ENCODE measurements at places on chromosomes 5 and 9. TPM values are rescaled to one million over a fixed set of nuclear protein-coding genes. Genes with fewer than 3 reads are reported as not detected.

GRCh38 chr9:91807643-91808246 lies 142.3 kb downstream of the ROR2 start:
- DNase-seq = no peak

Gene ADAMTS16
- total RNA-seq = 3.7 TPM

GRCh38 chr5:95993266-95993665 lies 31.6 kb upstream of the ELL2 start:
- no peak for DNase-seq

- DNase-seq = no peak
These were observed 385.1 kb downstream of the CHSY3 start for GRCh38 chr5:130289132-130290088.

- no peak for DNase-seq
These were observed 1264.5 kb upstream of the ACO1 start for GRCh38 chr9:31119890-31120454.

Gene ANKH
- total RNA-seq = 62.8 TPM

- no peak for DNase-seq
These were observed 129.8 kb upstream of the SGCD start for GRCh38 chr5:156197042-156197635.

DNA sequence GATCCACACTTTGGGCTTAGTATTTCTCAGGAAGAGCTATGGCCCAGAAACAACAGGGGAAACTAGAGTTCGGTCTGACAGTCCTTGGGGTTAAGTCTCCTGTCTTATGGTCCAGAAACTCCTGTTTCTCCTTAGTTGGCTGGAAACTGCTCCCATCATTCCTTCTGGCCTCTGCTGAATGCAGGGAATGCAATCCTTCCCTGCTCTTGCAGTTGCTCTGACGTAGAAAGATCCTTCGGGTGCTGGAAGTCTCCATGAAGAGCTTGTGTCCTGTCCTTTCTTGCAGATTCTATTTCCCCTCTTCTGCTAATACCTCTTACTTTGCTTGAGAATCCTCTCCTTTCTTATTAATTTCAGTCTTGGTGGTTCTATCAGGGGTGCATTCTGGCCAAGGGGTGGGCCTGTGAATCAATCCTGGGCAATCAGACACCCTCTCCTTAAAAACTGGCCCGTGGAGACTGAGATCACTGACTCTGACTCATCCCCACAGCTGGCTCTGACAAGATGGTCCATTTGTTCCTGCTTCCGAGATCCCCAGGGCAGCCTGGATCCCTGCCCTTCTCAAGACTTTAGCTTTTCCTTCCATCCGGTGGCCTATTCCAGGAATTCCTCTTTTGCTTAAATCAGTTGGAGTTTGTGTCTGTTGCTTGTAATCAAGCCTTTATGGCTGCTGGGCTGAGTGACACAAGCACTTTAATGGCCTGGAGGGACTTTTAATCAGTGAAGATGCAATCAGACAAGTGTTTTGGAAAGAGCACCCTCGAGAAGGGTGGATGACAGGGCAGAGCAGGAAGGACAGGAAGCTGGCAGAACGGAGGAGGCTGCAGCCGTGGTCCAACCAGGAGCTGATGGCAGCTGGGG lies 23.7 kb downstream of the PTGS1 start:
- DNase-seq = no peak

- DNase-seq = no peak
These were observed 121.4 kb downstream of the NFIB start for GRCh38 chr9:14192556-14192955.

- no peak for DNase-seq
These were observed 8.2 kb upstream of the FST start for GRCh38 chr5:53472279-53472678.

DNA sequence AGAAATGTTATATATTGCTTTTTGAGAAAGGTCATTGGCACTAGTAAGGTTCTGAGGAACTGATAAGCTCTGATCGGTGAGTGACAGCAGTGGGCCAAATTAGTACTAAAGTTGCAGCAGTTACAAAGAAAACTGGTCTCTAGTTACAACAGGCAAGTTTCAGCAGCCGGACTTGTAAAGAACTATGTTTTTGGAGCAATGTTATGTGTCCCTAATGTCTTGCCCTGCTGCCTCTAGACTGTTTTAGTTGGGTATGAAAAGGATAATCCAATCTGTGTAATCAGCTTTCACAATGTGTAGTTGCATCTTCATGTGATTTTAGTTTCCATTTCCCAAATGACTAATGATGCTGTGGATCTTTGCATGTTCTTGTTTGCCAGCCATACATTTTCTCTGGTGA lies 113.5 kb downstream of the CAMK4 start:
- no peak for DNase-seq

GRCh38 chr5:119022017-119022745 lies 33.8 kb upstream of the DTWD2 start:
- DNase-seq = no peak

Gene BARHL1
- total RNA-seq = not detected

Gene WDR70
- total RNA-seq = 37.1 TPM

- DNase-seq = no peak
These were observed 29.2 kb upstream of the NEK6 start for GRCh38 chr9:124228516-124228915.

DNA sequence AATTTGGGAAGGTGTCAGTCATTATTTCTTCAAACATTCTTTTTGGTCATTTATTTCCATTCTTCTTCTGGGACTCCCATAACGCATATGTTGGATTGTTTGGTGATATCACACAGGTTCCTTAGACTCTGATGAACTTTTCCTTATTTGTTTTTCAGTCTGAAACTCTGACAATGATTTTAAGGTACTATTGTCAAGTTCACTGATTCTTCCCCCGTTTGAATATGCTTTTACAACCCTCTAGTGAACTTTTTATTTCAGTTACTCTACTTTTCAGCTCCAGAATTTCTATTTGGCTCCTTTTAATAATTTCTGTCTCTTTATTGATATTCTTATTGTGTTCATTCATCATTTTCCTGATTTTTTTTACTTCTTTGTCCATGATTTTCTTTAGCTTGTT lies 92.5 kb upstream of the RORB start:
- DNase-seq = no peak

GRCh38 chr5:174376726-174377373 lies 331.3 kb downstream of the NSG2 start:
- no peak for DNase-seq

DNA sequence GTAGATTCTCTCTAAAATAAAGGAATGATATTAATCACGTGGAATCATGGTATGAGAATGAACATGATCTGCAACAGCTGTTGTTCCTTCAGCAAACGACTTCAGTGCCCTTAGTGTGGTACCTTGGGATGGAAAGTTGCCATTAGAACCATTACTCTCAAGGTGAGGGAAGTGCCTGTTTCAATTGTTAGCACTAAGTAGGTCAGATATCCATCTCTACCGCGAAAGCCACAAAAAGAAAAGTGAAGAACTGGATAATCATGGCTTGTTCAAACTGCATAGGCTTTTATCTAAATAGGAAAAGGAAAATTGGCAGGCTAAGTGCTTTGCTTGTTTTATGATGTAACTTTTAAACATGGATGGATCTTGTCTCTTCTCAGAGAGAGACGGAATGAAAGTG lies 380.7 kb downstream of the MRPS30 start:
- no peak for DNase-seq

Gene LEAP2
- 1.2 TPM for total RNA-seq

DNA sequence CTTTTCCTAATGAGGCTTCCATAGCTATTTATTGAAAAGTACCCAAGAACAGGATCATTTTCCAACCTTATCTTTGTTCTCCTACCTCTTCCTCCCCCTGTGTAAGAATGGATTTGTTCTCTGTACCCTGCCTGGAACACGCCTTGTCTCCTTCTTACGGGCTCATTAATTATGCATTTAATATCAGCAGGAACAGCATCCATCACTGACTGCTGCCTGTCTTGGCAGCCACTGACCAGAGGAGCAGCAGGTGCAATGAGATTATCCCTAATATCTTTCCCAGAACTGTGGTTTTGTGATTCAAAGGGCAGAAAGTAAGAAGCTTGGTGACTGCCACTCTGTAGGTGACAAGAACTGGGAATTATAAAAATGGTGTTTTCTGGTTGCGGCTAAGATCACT lies 19.3 kb upstream of the INSYN2B start:
- DNase-seq = no peak

Gene C9
- under 0.01 TPM for total RNA-seq

GRCh38 chr9:3768712-3769457 lies 243.1 kb upstream of the RFX3 start:
- DNase-seq = no peak

Gene FAM81B
- total RNA-seq = not detected

- no peak for DNase-seq
These were observed 35.8 kb downstream of the VLDLR start for GRCh38 chr9:2657427-2657826.

DNA sequence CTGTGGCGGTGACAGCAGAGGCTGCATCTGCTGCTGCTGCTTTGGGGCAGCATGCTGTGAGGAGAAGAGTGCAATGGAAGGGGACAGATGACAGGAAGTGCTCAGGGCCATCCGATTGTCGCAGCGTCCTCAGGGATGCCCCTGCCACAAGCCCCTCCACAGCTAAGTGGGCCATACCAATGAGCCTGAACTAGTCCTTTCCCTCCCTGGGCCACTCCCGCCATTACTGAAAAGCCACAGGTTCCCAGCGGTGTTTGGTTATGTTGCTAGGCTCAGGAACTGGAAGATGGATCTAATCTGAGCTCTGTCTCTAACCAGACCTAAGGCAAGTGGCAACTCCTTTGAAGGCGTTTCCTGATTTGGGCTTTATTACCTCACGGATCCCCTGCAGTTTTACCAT lies 109.2 kb downstream of the GAPVD1 start:
- no peak for DNase-seq

Gene IL33
- total RNA-seq = 8.6 TPM
